Stimulated activated CD8-positive, alpha-beta memory T cell treated with anti-CD3 and anti-CD28 coated beads, Interleukin-15, amount 100 ng/mL, for 48 hours (primary cell): ENCODE measurements at places on chromosomes 6 and 20.

- no peak for DNase-seq
These were observed 154.9 kb downstream of the ALDH8A1 start for GRCh38 chr6:134795001-134795400.

- DNase-seq = no peak
These were observed 38.7 kb upstream of the REV3L start for GRCh38 chr6:111521497-111522270.

DNA sequence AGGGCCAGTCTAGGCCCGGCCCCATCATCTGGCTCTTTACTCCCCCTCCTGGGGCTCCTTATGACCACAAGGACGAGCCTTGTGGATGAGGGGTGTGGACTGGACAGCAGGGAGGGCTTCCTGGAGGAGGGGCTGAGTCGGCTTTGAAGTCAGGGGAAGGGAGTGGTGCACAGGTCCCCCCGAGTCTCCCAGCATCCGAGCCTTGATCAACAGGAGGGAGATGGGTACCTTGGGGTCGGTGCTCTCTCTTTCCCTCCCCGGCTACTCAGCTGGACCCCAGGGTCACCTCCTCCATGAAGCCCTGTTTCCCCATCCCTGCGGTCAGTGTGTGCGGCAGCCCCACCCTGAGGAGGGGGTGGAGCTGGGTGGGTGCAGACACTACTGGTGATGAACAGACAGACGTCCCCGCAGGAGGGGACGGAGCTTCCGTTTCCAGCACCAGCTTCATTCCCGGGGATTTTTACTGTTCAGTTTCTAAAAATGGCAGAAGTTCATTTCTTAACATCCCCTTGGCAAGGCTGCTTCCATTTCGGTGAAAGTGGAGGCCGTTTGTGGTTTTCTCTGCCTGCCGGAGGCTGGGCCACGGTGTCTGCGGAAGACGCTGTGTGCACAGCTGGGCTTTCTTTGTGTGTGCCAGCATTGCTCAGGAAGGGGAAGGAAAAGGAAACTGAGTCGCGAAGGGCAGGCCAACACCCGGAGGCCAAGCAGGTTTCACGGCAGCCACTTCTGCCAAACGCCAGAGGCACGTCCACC, 19.6 kb downstream of the NTSR1 start:
- no peak for DNase-seq

DNA sequence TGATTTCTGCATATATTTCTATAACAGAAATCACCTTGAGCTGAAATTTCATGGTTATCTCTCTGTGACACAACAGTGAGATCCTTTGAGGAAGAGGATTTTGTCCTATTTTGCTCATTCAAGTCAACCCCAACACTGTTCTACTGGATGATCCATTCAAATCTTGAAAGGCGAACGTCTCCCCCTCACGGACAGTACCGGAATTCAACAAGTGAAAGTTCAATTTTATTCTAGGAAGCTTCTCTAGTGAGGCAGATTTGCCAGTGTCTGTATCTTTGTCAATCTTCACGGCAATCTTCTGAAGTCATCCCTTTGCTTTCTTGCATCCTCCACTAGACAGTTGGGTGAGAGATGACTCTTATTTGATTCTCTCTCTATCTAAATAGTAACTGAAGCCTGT, 91.7 kb upstream of the PDE7B start:
- DNase-seq = no peak

DNA sequence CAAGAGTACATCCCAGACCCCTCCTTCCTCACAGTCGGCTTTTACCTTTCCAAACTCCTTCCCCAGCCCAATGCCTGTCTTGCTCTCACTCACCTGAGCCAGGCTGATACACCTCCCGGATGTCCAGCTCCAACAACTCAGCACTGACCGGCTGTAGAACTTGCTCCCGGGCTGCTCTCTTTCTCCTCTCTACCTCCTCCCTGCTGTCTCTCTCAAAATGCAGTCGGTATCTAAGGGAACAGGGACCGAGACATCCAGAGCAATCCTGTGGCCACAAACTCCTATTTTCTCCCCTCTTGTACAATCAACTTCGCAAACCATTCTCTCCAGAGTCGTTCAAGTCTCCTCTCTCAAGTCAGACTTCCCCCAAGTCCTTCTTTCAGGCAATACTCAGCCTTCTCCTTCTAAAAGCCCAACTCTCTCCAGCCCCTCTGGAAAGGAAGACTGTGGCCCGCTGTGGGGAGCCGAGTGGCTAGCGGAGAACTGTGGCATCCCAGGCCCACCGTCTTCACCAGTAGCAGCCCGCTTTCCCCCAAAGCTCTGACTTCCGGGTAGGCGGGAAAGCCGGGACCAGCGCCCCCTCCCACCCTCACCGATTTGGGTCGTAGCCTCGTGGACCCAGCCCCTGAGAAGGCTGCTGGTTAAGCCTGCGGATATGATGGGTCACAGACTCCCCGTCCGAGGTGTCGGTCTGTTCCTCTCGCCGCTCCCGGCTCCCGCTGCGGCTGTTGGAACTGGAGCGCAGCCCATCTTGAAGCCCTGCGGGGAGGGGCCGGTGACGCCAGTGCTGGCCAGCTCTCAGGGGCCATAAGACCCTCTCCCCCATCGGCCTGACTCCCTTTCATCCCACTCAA, 1.1 kb downstream of the GNL1 start:
- no peak for DNase-seq

- peak; percentile 67 for DNase-seq
These were observed 70.6 kb downstream of the ATXN1 start for GRCh38 chr6:16690608-16691142.

DNA sequence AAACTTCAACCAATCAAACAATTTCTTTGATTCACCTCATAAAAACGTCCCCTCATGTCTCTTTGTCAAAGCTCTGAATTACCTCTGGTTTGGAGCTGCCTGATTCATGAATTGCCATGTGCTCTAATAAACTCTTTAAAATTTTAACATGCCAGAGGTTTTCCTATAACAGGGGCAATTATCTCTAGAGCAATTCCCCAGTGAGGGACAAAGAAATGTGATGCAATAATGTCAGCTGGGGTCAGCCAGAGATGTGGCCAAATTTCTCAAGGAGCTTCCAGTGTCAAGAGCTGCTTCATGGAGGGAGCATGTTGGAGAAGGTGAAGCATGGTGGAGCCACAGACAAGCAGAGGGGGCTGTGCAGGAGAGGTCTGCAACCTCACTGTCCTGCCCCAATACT, 38.7 kb upstream of the RFPL4B start:
- DNase-seq = no peak

GRCh38 chr6:96276305-96276704, 245.3 kb upstream of the UFL1 start:
- no peak for DNase-seq

GRCh38 chr20:4134861-4135379, 119.6 kb upstream of the RNF24 start:
- DNase-seq = no peak

DNA sequence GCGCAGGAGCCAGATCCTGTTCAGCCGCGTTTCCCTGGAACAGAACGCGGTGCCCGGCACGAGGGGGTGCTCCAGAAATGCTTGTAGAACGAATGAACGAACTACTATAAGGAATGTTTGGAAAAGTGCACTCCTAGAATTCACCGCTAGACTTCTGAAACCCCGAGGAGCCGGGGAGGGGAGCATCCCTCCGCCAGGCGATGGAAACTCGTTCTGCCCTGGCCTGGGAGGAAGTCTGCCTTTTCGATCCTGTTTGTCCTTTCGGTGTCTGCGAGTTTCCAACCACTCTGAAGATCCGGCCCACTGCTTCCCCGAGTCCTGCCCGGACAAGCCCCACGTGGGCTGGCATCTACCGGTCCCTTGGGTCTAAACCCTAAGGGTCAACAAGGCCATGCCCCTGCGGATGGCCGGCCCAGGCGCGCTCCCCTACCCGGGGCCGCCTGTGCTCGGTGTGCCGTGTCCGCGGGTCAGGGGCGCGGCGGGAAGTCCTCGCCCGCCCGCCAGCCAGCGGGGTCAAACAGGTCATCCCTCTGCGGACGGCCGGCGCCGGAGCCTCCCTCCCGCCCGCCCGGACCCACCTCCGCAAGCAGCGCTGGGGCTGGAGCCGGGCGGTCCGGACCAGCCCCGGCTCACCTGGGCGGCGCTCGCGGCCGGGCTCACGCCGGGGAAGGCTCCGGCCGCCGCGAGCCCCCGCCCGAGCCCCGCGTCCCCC, 526 bp downstream of the SULF2 start:
- DNase-seq = no peak

DNA sequence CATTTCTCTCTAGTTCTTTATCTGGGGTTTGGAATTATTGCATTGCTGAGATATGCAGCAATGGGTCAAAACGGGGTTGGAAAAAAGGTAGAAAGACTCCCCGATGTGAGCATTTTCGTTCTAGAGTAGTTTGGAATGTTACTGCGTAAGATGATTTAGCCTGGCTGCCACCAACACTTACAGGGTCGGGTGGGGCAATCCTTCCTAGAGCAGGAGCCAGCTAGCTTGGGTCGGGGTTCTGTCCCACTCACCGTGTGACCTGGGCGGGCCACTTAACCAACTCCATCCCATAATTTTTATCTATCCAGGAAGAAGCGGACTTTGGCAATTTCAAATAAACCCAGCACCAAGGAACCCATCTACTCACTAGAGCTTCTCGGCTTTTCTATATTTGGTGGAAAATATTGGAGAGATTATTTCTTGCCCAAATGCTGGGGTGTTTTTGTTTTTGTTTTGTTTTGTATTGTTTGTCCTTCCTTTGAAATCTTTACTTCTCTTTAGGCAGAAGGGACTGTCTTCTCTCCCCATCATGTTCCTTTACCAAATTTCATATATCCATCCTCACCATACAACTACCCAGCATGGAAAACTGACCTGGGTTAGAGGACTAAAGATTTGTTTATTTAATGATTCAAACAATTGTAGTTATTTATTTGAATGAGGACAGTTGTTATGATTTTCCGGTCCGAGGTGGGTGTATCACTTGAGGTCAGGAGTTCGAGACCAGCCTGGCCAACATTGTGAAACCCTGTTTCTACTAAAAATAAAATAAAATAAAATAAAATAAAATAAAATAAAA, 72.4 kb downstream of the GPX5 start:
- no peak for DNase-seq

GRCh38 chr20:9160331-9160730, 91.4 kb downstream of the PLCB4 start:
- no peak for DNase-seq

DNA sequence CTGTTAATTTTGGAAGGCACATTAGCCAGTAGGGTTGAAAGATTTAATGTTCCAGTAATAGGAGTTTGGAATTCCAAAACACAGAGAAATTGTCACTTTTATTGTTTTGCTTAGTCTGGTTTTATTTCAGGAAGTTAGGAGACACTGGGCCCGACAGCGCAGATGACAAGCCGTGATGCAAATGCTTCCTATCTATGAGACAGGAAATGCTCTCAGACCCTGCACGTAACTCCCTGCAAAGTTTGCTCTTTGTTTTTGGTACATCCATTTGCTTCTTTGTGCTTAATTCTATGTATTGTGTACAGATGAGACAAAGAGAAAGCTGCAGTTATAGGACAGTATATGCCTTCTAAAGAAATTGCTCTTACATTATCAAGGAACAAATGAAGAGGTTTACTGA, 201.6 kb upstream of the SGK1 start:
- no peak for DNase-seq

DNA sequence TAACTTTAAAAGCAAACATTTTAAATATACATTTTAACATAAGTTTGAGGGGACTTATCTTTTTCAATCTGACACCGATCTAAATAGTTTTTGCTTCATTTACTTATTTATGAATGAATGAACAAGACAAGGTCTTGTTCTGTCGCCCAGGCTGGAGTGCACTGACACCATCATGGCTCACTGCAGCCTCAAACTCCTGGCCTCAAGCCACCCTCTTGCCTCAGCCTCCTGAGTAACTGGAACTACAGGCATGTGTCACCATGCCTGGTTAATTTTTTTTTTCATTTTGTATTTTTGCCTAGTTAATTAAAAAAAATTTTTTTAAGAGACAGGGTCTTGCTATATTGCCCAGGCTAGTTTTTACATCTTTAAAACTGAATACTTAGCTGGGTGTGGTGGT, 25.4 kb downstream of the FBXO9 start:
- DNase-seq = no peak

DNA sequence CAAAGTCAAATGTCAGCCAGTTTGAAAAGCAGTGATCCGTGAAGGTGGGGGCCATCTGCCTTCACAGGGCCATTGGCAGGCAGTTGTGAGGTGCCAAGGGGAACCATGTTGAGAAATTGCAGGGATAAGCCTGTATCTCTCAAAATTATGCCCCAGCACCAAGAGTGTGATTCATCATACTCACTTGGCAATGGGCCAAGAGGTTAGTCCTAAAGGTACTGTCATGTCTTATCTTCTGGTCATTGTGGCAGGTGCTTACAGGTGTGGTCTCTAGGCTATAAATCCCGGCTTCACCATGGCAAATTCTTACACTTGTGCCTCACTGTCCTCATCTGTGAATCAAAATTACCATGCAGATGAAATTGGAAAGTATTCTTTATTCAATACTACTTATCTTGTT, 150.7 kb upstream of the LAMP5 start:
- DNase-seq = no peak

- DNase-seq = no peak
These were observed 61.7 kb downstream of the E2F3 start for GRCh38 chr6:20463396-20463795.

DNA sequence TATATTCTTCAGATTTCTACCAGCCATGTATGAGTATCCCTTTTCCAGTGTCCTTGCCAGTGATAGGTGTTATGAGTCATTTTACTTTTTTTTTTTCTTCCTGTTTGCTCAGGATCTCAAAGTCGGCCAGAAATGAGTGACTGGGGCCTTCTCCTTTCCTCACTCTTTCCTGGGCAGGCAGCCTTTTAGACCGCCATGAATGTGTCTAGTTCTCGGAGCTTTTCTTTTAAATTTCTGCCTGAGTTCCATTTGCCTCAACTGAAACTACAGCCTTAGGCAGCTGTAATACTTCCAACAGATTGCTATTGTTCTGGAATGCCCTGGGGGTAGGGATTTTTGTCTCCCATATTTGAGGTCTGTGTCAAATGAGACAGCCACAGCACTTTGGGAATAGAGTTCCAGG, 83.7 kb downstream of the STXBP5 start:
- DNase-seq = no peak

DNA sequence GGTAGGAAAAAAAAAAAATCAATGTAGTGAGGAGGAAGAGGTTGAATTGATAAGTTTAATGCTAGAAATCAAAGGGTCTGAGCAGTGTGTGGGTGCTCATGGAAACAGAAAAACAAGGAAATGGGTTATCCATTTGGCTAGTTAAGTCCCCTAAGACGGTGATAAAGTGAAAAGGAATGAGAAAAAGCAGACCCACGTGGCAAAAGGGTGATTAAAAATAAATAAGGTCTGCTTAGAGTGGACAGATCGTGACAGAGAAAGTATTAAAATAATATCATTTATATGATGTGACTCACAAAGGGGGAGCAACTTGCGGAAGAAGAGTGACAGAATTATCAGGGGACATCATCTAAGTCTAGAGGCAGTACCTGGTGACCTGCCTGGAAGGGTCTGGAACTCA, 251.7 kb upstream of the THEMIS start:
- no peak for DNase-seq

GRCh38 chr6:147585256-147585655, 76.8 kb downstream of the SAMD5 start:
- DNase-seq = no peak

DNA sequence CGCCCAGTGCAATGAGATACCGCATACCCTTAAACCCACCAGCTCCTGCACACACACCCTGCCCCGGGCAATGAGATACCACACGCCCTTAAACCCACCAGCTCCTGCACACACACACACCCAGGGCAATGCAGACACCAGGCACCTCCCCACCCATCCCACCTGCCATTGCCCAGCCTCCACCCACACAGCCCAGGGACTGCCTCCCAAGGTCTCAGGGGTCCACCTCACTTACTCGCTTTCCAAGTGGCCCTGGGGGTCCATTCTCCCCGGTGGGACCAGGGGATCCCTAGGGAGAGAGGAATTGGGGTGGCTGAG, 24.0 kb downstream of the COL11A2 start:
- DNase-seq = no peak

- DNase-seq = no peak
These were observed 9.5 kb downstream of the TMEM30A start for GRCh38 chr6:75275067-75275466.
